ENCODE measurements at places on chromosomes 1 and 21. TPM values are rescaled to one million over a fixed set of nuclear protein-coding genes. Genes with fewer than 3 reads are reported as not detected.

The PEAR1 gene
- total RNA-seq = 7.0 TPM

The CA6 gene
- not detected for total RNA-seq

The TP53BP2 gene
- total RNA-seq = 29.4 TPM

The UBE2U gene
- total RNA-seq = not detected

The RGSL1 gene
- not detected for total RNA-seq

The EFNA3 gene
- 13.0 TPM for total RNA-seq

The MNDA gene
- total RNA-seq = not detected

The PRKCZ gene
- total RNA-seq = 8.0 TPM

The GRIK3 gene
- not detected for total RNA-seq

The S100A11 gene
- total RNA-seq = 2,013 TPM

The LCA5L gene
- 1.3 TPM for total RNA-seq

The TMED5 gene
- 33.4 TPM for total RNA-seq

The C1orf94 gene
- total RNA-seq = 0.06 TPM

The AK4 gene
- total RNA-seq = 31.8 TPM

The AGT gene
- 0.15 TPM for total RNA-seq

The CSF3R gene
- not detected for total RNA-seq

The PALMD gene
- total RNA-seq = 0.23 TPM

The RHEX gene
- not detected for total RNA-seq

The SMCP gene
- total RNA-seq = not detected

The GPX7 gene
- not detected for total RNA-seq

The PYHIN1 gene
- not detected for total RNA-seq
